Fibroblast of skin of back (primary cell): ENCODE measurements at places on chromosomes 6 and 20.

- no peak for DNase-seq
These were observed 75.2 kb downstream of the MAP3K5 start for GRCh38 chr6:136716917-136717715.

DNA sequence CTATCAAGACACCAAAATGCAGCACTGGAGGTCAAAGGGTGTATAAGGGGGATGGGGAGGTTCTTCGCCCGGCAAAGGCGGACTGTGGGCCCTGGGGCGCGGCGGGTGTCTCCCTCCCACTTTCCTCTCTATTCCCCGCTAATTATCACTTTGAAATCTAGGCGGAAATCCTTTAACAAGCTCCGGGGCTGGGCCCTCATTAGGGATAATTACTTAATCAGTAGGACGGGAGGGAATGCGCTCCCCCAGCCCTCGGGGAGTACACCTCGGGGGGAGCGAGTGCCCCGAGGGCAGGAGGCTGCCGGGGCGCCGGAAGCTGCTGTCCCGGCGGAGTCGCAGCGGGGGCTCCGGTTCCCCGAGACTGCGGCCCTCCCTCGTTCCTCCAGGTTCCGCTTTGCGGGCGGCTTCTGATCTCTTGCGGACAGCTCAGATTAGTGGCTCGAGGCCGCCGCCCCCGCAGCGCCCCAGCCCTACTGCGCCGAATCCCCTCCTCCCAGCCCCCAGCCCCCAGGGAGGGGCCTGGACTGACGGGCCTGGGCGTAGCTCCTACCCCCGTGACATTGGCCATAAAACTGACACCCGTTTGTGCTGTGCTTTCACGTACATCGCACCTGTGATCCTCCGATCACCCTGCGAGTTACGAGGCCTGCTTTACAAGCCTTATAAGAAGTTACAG, 14.7 kb downstream of the MUCL3 start:
- peak; percentile 30 for DNase-seq

- no peak for DNase-seq
These were observed 31.3 kb upstream of the E2F3 start for GRCh38 chr6:20370393-20370792.

GRCh38 chr6:34914358-34914757, 25.3 kb downstream of the ANKS1A start:
- DNase-seq = no peak

DNA sequence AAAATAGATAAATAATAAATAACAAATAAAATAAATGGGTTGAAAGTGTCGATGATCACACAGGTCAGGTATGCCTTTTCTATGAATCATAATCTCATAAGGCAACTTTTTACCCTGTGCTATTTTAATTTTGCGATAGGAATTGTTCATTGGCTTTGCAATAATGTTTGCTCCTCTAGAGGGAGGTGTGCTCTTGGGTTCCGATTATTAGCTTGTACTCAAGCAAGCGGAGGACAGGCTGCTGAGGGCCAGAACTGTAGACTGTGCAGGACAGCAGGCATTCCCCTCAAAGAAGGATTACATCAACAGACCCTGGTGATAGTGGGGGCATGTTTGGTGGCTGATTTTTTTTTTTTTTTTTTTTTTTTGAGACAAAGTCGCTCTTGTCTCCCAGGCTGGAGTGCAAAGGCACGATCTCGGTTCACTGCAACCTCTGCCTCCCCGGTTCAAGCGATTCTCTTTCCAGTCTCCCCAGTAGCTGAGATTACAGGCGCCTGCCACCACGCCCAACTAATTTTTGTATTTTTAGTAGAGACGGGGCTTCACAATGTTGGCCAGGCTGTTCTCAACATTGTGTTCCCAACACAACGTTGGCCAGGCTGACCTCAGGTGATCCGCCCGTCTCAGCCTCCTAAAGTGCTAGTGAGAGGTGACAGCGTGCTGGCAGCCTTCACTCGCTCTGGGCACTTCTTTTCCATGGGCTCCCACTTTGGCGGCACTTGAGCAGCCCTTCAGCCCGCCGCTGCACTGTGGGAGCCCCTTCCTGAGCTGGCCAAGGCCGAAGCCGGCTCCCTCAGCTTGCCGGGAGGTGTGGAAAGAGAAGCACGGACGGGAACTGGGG, 35.6 kb downstream of the RIOK1 start:
- DNase-seq = peak; percentile 74
